ENCODE measurements at places on chromosomes 16 and 17.

- peak; percentile 69 for DNase-seq
These were observed 5.9 kb downstream of the LITAFD start for GRCh38 chr16:8887952-8888560.

DNA sequence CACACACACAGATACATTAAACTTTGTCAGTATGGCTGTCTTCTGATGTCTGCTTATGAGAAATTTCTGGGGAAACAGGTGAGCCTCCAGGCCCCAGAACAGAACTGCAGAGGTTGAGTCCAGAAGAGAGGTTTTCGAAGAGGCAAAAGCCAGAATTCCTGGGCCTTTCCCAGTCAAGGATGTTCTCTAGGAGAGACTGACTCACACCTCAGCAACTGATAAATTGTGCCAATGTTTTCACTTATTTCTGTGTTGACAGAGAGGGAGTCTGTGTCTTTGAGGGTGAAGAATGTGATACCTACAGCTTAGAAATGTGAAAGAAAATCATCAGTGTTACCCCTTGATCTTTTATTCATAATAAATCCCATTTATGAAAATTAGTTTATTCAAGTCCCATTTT, 30.3 kb downstream of the LDHD start:
- DNase-seq, result peak; percentile 17

DNA sequence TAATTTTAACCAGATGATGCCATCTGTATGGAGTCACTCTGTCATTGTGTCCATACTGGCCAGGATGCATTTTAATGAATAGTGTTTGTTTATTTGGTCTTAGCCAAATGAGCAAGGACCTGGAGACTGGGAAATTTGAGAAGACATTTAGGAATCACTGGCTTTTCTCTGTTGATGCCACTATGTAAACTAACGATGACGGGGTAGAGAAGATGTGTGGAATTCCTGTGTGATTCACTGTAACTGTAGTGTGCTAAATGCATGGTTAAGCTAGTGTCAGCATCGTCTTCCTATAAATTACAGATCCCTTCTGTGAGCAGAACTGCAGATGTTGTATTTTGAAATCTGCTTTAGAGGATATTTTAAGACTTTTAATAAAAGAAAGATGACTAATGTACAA, 66.6 kb downstream of the NOS2 start:
- peak; percentile 13 for DNase-seq

- DNase-seq, result peak; percentile 18
These were observed 104.7 kb downstream of the PITPNC1 start for GRCh38 chr17:67481808-67482207.

DNA sequence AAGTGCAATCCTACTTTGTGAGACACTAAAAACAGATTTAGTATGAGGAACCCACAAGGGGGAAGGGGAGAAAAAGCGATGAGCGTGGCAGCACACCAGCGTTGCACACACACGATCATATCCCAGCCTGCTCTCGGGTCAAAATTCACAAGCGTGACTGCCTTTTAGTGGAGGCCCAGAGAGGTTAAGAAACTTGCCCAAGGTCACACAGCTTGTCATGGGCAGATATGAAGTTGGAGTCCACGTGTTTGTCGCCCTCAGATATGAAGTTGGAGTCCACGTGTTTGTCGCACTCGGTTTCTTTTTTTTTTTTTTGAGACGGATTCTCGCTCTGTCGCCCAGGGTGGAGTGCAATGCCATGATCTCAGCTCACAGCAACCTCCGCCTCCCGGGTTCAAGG, 58.3 kb downstream of the TIMM22 start:
- no peak for DNase-seq

DNA sequence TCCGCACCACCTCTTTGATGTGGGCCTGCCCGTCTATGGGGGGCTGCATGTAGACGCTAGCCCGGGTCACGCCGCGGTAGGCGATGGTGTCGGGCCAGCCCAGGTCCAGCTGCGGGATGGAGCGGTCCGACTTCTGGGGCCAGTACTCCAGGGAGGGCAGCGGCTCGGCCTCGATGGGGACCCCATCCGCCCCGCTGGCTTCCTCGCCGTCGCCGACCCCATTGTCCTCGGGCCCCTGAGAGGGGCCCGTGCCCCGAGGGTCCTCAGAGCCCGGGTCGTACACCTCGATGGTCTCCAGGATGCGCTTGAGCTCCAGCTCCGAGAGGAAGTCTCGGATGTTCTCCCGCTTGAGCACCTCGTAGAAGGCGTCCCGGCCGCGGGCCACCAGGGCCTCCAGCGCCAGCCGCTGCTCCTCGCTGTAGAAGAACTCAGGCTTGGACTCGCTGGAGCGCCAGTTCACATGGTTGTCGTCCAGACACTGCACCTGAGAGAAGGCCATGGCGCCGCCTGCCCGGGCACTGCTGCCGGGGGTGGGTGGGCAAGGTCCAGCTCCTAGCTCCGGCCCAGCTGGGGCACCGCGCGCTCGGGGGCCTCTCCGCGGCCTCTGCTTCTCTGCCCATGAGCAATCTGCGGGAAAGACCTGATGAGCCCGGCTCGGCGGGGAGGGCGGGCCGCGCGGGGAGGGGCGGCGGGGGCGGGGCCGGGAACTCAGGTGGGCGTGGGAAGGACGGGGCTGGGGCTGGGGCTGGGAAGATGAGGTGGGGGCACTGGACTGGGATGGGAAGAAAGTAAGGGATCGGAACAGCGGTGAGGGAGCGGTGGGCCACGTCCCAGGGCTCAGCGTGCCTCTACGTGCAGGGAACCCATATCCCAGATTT, 782 bp downstream of the FAM83G start:
- peak; percentile 62 for DNase-seq

DNA sequence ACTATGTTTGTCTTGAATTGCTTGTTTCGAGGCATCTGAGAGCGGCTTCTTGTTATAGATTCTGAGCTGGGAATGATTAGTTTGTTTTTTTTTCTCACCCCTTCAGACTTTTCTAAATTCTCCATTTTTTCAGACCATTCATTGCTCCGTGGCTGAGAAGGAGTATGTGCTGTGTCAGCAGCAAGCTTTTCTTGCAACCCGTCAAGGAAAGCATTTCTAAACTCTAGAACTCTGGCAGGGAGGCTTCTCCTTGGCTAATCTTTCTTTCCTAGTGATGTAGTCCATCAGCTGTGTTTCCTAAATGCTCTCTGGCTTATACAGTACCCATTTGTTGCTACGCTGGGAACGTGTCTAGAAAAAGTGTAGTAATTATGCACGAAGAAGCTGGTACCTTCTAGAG, 133.5 kb downstream of the FTO start:
- no peak for DNase-seq

GRCh38 chr16:81810361-81810760, 31.3 kb downstream of the PLCG2 start:
- DNase-seq, result no peak

- peak; percentile 12 for DNase-seq
These were observed 2.7 kb upstream of the SPPL2C start for GRCh38 chr17:45841883-45842525.

DNA sequence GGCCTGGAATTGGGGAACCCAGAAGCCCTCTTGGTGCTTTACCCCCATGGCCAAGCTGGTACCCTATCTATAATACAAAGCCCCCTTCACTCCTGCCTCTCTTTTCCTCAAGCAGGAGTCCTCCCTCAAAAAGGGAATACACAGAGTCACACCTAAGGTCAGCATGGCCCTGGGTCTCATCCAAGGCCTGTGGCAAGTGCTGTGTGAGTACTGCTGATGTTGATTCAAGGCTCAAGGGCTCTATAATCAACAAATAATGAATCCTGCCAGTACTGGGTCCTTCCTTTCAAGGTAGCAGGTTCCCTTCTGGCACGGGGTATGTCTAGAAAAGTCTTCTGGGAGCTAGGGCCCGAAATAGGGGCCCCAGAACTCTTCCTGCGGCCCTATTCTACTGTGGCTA, 187.3 kb downstream of the CYB561 start:
- DNase-seq, result no peak

DNA sequence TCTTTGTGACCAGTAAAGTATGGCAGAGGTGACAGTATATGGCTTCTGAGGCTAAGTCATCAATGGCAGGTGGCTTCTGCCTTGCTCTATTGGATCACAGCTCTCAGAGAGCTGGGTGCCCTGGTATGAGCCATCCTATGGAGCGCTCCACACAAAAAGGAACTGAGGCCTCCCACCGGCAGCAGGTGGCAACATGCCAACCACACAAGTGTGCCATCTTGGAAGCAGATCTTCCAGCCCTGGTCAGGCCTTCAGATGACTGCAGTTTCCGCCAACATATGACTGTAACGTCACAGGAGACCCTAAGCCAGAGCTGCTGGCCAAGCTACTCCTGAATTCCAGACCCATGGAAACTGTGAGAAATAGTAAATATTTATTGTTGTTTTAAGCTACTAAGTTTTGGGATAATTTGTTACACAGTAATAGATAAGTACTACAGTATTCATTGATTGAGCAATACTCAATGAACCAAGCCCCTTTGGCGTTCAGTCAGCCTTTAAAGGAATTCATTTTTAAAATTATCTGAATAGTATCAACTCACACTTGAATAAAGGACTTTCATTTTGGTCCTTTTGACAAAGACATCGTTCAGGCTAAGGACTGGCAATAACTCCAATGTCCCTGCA, 69.4 kb upstream of the LHX1 start:
- DNase-seq, result no peak

DNA sequence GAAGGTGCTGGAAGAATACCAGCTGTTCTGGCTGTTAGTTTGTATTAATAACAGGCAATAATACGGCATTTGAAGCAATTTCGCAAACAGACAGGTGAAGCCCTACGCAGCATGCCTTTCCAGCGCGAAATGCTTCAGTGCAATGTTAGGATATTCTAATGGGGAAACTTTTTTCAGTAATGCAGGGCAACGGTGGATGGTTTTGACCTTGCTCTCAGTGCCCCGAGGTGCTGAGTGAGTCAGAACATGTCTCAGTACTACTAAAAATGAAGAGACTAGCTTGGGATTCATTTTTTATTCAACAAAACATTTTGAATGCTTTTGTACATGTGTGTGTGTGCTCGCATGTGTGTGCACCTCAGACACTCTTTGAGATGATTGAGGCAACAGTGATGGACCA, 172.2 kb downstream of the RBFOX1 start:
- no peak for DNase-seq

GRCh38 chr17:2028737-2029136, 1.2 kb upstream of the DPH1 start:
- no peak for DNase-seq

DNA sequence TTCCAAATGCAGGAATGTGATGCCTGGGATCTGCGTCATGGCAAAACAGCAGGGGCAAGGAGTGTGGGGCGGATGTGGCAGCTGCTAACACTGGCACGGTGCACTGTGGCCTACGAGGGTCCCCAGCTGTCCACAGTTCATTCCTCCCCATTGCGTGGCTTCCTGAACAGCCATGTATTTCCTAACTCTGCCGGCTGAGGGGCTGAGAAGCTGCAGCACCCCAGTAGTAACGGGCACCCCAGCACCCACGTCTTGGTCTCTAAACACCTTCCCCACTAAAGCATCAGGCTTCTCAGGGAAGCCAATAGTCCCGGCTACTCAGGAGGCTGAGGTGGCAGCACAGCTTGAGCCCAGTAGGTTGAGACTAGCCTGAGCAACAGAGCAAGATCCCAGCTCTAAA, 47.6 kb downstream of the LMF1 start:
- no peak for DNase-seq

DNA sequence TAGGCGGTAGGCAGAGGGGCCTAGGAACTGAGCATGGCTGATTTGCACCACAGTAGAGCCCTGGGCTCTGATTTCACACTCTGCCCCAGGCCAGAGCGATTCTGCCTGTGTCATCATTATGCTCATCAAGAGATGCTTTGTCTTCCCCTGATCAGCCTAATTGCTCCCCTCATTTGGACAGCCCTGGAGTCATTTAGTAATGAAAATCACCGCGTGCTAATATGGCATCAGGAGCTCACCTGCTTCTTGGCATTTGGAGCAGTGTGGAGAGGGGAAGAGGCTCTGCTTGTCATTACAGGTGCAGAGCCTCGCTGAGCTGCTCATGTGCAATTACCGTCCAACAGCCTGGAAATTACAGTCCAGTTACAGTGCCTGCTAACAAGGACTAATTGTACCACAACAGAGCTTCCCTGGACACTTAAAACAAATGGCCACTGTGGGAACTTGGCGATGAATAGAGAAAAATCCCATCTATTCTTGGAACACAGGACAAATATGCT, 157.1 kb upstream of the WSCD1 start:
- no peak for DNase-seq

GRCh38 chr17:40313668-40314583, 4.9 kb downstream of the RARA start:
- DNase-seq, result no peak

GRCh38 chr17:32541640-32542039, 54.8 kb downstream of the CDK5R1 start:
- no peak for DNase-seq

DNA sequence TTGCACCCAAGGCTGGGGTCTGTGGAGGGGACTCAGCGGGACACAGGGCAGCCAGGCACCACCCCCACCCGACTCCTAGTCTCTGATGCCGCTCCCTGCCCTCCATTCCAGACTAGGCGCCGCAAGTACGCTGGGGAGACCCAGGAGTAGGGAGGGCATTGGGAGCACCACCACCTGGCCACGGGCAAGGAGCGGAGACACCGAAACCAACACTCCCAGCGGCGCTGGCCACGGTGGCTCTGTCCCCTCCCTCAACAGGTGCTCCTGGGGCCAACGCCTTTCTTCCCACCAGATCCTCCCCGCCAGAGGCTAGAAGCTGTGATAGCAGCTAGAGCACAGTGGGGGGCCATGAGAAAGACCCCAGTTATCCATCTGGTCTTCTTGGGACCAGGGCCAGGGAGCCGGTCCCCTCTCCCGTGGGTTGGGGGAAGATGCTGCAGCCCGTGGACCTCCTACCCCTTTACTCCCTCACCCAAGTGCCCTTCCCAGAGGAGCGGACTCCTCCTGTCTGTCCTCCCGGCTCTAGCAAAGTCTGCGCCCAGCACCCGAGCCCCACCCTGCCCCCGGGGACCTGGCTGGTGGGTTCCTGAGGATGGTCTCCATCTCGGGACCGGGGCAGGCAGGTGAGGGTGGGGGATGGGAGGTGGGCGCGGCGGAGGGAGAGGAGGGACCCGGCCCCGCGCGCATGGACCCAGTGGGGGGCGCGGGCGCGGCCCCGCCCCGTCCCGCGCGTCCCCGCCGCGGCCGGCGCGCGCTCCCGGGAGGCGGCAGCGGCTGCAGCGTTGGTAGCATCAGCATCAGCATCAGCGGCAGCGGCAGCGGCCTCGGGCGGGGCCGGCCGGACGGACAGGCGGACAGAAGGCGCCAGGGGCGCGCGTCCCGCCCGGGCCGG, at the start of gene SYNGR3:
SYNGR3 (plus strand) TSS at position 762 of the 892 bp plus-strand sequence. CDS start 133 bp downstream, outside the sequence.
- DNase-seq, result peak; percentile 38

GRCh38 chr16:20300312-20301097, 26.8 kb downstream of the GP2 start:
- peak; percentile 37 for DNase-seq

GRCh38 chr16:10635365-10636021, 55.1 kb upstream of the EMP2 start:
- DNase-seq, result no peak

- DNase-seq, result no peak
These were observed 110.1 kb downstream of the ADAMTS18 start for GRCh38 chr16:77324729-77325128.

- no peak for DNase-seq
These were observed 156.7 kb downstream of the KCNJ12 start for GRCh38 chr17:21532763-21533385.

- DNase-seq, result peak; percentile 46
These were observed 47.5 kb downstream of the SLC6A2 start for GRCh38 chr16:55703003-55704001.

Data from EL (cell line).